ENCODE measurements at places on chromosomes 13 and 19. TPM values are rescaled to one million over a fixed set of nuclear protein-coding genes. Genes with fewer than 3 reads are reported as not detected.

DNA sequence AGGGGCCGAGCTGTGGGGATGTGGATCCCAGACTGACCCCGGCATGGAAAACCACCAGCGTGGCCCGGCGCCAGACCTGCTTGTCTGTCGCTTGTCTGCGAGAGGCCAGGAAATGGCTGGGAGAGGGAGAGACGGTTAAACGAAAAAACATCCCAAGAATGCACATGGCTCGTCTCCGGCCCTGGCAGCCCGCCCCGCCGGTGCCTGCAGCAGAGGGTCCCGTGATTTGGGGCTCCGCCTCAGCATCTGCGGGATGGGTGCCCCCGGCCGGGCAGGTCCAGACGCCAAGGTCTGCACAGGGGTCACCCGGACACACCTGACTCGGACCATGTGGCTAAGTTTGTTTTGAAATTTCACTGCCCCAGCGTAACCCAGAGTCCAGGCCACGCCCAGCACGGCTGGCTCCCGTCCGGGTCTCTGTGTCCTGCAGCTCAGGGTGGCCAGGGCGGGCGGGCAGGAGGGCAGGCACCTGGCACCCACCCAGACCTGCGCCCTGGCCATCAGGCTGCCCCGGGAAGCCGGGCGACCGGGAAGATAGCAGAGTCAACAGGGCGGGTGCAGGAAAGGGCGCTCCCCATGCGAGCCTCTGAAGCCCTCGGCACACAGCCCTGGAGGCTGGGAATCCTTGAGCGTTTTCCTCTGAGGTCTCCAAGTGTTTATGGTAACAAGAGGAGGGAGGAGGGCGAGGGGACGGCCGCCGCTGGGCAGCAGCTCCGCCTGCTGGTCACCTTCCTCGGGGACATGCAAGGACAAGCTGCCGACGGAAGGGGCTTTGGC, 103.2 kb downstream of the GADD45B start:
- peak; percentile 85 for DNase-seq

DNA sequence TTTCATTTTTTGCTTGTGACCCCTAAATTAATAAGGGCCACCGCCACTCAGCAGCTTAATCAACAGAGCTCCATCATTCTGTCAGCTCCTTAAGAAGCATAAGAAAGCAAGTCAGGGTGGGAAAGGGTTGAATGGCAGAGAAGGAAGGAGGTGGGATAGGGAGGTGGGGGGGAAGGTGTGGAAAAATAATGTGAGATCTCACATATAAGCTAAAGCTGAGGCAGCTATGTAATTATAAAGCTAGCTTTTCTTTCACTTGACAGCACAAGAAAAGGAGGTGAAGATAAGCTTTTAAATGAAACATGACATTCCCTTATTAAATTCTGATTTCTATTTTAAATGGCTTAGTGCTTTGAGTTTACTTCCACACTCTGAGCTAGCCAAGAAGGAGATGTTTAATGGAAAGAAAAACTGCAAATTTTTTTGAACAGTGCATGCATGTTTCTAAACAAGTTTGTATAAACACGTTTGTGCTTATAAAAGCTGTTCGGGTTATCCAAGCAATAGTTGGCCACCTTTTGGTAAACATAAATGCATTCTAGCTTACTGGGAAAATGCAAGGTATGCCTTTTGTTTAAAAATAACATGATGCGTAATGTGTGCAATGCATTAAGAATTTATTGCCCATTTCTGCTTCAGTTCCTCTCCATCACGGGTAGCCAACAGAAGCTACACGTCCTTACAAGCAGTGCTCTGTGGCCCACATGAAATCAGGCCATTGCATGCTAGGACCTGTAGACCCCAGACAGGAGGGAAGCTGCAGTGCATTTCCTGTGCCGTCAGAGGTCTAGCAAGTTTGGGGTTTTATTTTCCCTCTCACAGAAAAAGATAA, 96.2 kb downstream of the LHFPL6 start:
- no peak for DNase-seq

DNA sequence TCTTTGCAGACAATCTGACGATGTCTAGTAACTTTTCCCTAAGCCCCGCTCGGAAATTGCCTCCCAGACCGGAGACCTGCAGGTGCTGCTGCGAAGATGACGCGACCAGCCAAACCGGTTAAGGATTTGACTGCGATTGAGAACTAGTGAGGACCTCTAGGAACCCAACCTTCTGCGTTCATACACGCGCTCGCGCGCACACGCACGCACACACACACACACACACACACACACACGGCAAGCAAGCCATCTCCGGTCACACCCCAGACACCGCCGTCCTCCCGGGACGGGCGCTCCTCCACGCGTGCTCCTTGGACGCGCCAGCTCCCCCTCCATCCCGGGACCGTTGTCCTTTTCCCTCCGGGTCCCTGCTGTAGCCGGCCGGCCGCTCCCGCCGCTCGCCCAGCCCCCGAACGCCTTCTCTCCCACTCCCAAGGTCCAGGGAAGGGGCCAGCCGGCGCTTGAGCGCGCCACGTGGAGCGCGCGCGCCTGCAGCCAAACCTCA, 1.2 kb downstream of the TBC1D4 start:
- peak; percentile 36 for DNase-seq

GRCh38 chr13:39363382-39363772, 239.6 kb downstream of the LHFPL6 start:
- DNase-seq: no peak

- DNase-seq: no peak
These were observed 507.4 kb upstream of the KLF12 start for GRCh38 chr13:74641586-74641985.

FGF9 gene
- total RNA-seq: 0.90 TPM

ZNF229 gene
- total RNA-seq: 10.3 TPM
